ENCODE measurements at places on chromosomes 1 and 21.

DNA sequence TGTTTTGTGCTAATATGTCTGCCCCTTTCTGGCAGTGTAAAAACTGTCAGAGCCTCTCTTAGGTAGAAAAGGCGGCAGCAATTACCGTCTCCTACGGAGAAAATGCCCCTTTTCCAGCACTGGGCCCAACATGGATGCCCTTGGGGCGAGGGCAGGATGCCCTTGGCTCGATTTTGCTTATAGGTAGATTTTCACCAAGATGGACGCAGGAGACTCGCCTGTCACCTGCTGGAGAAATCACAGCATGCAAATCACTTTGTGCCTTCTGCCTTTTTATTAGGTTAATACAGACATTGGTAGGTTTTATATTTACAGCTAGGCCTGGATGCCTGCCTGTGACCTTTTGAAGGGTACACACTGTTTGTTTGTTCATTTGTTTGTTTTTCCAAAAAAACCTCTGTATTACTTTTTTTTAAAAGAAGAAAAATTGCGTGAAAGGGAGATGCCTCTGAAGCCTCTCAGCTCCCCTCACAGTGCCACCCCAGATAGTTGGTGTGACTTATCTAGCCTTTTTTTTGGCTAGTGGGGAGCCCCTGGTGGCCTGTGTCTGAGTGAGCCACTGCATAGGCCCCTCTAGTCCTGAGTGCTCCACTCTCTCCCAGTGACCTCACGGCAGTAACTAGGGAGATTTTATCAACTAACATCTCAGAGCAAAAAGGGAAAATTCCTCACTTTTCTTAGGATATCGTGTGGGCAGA, 2.5 kb downstream of the ATP1B1 start:
- no peak for DNase-seq

DNA sequence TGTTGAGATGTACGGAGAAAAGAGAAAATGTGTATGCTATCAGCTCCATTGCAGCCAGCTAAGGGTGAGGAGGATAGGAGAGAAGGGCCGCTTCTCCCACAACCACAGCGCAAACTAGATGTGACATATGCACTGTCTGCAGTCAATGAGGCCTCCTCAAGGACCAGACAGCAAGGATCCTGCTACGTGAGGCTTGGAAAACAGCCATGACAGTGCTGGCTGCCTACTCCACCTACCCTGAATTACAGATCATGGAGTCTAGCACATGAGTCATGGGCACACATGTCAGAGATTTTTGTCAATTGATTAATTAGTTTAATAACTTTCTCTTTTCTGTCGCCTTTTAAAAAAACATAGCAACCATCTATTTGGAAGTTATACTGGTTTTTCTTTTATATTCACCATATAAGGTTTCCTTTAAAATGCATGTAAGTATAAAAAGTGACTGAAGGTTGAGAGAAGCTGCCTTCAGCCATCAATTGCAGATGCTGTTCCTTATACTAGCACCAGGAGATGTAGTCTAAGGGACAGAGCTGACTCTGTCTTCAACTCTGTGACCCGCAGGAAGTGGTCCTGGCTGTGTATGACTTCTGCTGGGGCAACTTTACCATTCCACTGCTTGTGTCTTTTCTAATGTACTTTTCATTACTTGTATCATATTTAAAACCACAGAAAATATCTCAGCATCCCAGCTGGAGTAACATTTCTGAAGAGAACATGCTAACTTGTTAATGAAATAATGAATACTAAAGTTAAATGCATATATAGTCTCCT, 3.1 kb downstream of the VPS26C start:
- DNase-seq, result no peak

- DNase-seq, result no peak
Measured at GRCh38 chr21:33219954-33220353, 9.8 kb upstream of the IFNAR2 start.

GRCh38 chr1:162696286-162696862, 64.1 kb downstream of the DDR2 start:
- DNase-seq, result no peak

GRCh38 chr1:186865253-186865652, 36.5 kb downstream of the PLA2G4A start:
- no peak for DNase-seq

GRCh38 chr21:18138507-18138906, 106.1 kb upstream of the CHODL start:
- DNase-seq, result no peak

DNA sequence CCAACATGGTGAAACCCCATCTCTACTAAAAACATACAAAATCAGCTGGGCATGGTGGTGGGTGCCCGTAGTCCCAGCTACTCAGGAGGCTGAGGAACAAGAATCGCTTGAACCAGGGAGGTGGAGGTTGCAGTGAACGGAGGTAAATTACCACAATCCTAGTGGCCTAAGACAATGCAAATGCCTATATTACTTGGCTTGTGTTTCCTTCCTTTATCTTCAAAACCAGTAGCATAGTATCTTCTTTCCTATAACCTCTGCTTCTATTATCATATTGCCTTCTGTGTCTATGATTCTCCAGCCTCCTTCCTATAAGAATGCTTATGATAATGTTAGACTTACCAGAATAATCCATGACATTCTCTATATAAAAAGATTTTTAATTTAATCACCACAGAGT, 156.2 kb upstream of the RGS18 start:
- DNase-seq, result no peak

DNA sequence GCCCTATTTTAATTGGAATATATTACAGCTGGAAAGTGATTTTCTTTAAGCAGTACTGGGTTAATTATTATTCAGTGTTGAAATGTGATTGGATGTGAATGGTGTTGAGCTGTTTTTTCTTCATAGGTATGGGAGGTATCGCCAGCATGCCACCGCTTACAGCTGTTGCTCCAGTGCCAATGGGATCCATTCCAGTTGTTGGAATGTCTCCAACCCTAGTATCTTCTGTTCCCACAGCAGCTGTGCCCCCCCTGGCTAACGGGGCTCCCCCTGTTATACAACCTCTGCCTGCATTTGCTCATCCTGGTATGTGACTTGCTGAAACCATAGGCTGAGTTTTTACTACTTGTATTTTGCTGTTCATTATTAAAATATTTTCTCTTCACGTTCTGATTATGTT, 107.7 kb downstream of the ITSN1 start:
- DNase-seq, result no peak

GRCh38 chr21:36038701-36039497, 21.4 kb downstream of the SETD4 start:
- no peak for DNase-seq

DNA sequence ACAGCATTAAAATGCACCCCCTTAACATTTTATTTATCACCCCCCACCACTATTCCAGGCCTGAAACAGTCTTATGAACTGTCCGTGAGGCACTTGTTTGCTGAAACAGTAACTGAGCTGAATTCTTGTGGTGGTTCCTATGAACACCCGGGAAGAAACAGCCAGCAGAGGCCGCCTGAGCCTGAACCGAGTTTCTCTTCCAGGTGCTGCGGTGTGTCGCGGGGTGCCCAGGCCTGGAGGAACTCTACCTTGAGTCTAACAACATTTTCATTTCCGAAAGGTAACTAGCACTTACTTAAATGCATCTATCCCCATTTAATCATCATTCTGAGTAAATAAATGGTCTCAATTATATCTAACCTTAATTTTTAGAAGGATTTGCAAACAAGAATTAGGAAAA, 66.8 kb downstream of the TBCE start:
- DNase-seq, result no peak

- DNase-seq, result no peak
Measured at GRCh38 chr1:113534875-113535274, 144.6 kb downstream of the MAGI3 start.

- DNase-seq, result no peak
Measured at GRCh38 chr1:20480243-20480944, 5.6 kb downstream of the CAMK2N1 start.

DNA sequence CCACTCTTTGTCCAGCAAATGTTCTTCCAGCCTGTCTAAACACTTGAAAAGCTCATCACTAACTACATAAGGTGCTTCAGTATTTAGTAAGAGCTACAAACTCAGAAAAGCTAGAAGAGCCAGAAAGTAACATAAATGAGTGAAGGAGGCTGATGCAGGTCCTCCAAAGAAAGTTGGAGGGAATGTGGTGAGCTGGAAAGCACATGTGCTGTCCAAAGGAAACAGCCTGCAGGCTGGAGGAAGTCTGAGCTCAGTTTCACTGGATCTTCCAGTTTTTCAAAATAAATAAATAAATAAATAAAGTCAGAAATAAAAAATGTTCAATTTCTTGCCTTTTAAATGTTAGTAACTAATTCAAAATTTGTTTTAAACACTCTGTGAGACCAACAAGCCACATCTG, 25.5 kb downstream of the ZC3H11B start:
- DNase-seq, result peak; percentile 26

DNA sequence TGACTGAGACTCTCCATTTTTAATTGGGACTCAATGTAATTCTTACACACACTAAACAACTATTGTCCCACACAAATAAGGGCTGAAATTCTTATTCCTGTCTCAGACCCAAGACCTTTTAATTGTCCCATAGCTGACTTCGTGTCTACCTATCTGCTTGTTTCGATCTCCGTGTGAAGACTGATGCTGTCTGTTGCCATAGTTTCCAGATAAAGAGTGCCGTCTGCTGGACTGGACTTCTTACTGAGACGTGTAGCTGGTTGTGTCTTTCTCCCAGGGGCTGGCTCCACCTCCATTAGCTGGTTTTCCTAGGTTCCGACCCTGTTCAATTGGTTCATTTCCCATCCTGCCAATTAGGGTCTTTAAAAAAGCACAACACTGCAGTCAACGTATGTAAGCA, 235.3 kb upstream of the PLXNA2 start:
- DNase-seq, result no peak

DNA sequence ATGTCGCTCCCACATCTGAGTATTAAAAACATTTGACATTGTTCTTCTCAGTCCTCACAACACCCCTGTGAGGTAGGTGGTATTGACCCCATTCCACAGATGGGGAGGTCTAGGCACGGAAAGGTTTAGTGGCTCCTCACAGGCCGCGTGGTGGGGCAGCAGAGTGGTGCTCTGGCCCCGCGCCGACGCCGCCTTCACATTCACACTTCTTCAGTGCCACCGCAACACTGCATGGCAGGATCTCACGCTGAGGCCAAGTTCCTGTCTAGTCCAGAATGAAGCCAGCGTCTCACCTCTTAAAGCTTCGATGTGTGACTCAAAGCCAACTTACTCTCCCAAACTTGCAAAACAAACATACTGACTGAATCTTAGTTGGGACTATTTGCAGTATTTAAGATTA, 12.1 kb downstream of the ICMT start:
- DNase-seq, result no peak

GRCh38 chr1:83845437-83846071, 153.4 kb downstream of the TTLL7 start:
- no peak for DNase-seq

DNA sequence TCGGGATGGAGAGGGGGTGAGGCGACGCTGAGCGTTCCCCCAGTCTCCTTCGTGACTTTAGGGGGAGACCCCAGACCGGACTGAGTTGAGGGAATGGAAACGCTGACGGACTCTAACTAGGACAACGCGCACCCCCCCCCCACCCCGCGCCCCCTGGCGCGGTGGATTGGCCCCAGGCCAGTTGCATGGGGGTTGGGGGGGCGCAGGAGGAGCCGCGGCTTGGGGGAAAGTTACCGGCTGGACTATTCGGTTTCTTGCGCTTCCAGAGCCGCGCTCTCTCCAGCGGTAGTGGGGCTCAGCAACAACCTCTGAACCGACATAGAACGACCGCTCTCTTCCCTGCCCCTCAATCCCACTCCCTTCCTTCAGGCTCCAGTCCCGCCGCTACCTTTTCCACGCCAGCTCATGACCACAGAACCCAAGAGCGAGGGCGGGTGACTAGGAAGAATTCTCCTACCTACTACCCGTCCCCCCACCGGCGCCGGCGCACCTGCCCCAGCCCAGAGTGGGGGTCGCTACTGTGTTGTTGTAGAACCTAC, 694 bp downstream of the ZBTB7B start:
- no peak for DNase-seq

- DNase-seq, result peak; percentile 31
Measured at GRCh38 chr1:98048244-98048643, 127.4 kb upstream of the DPYD start.

DNA sequence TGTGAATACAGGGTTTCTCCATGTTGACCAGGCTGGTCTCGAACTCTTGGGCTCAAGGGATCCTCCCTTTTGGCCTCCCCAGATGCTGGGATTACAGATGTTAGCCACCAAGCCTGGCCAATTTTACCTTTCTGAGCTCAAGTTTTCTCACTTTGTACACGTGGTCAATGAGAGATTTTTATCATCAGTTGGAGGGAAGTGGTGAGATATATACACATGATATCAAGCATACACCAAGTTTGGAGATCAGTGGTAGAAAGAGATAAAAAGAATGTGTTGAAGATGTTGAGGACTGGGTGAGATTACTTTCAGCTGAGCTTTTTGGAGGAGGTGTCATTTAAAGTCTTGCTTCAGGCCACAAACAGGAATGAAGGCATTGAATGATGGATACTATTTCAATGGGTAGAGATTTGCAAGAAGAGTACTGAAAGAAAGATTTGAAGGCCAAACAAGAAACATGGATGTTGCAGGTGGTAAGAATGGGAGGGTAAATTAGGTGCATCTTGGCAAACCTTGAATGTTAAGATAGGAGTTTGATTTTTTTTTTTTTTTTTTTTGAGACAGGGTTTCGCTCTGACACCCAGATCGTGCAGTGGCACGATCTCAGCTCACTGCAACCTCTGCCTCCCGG, 3.0 kb upstream of the SESN2 start:
- DNase-seq, result no peak

DNA sequence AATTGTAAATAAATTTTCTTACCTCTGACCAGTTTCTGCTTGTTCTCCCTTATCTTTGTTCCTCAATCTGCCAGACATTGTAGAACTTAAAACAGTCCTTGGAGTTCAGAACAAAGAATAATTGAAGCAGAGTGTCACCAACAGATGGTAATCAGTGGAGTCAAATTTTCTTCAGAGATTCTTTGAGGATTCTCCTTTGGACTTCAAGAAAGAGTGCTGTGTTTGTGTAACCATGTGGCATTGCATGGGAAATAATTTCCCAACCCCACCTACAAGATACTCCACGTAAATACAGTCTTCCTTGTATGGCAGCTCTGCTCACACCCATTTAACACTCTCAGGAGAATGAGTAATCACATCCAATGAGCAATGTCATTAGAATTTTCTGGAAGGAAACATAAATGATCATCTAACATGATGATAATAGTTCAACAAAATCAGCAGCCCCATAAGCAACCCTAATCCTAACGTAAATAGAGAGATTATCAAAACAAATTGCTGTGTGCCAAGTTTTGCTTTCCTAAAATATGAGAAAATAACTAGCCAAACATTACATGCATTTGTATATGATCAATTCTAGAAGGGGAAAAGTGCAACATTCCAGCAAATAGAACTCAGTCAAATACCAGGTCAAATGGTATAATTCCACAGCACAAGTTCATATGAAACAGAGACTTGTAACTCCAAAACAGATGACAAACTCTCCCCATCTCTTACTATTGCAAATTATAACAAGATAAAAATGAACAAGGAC, 6.9 kb upstream of the DENND1B start:
- DNase-seq, result no peak

Data from HL-60 (cell line).